Activated T-helper 1 cell treated with Interleukin-2 at 50 U/mL for 16 hours (primary cell): ENCODE measurements at places on chromosomes 5 and 9.

DNA sequence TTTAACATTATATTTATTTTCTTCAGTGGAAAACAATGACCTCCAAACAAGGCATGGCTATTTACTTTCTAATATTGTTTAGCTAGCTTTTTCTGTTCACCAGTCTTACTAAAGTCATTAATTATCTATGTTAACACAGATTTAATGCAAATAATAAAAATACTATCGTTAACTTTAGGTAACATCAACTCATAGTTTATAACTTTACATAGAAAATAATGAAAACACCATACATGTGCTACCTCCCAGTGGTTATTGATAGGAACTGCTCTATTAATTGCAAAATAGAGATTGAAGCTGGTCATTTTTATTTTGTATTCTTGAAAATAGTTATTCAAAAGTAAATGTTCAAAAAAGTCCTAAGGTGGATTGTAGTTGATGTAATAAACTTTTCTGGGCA, 78.3 kb upstream of the HCN1 start:
- no peak for DNase-seq

- DNase-seq: no peak
Observed at GRCh38 chr9:98303633-98304125, 48.2 kb upstream of the TBC1D2 start.

- DNase-seq: no peak
Observed at GRCh38 chr5:119171686-119172085, 100.8 kb downstream of the DMXL1 start.

GRCh38 chr5:137379555-137380286, 119.4 kb downstream of the SPOCK1 start:
- DNase-seq: no peak

- DNase-seq: no peak
Observed at GRCh38 chr9:137417161-137418021, 5.6 kb downstream of the EXD3 start.

DNA sequence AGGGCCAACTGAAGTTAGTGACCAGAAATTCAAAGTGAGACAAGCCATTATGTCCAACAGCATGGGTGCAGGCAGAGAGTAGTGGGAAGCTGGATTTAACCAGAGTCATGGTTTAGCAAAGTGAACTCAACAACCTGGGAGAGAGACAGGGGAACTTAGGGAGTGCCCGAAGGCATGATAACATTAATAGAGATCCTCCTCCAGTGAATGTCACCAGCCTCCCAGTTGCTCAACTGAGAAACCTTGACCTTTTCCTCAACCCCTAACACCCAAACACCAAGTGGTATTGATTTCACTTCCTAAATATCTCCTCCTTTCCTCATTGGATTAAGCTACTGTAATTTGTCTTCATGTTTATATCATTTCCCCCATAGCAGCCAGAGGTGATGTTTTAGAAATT, 42.6 kb downstream of the HMGCS1 start:
- no peak for DNase-seq

GRCh38 chr5:127976991-127977717, 106.4 kb upstream of the SLC12A2 start:
- DNase-seq: no peak

GRCh38 chr5:119445544-119445943, 6.8 kb upstream of the HSD17B4 start:
- no peak for DNase-seq

GRCh38 chr5:143354025-143354424, 49.5 kb downstream of the NR3C1 start:
- DNase-seq: no peak

- DNase-seq: no peak
Observed at GRCh38 chr5:172852490-172853354, 18.7 kb downstream of the ERGIC1 start.

GRCh38 chr9:32875242-32875641, 91.9 kb downstream of the TMEM215 start:
- no peak for DNase-seq

- no peak for DNase-seq
Observed at GRCh38 chr5:106649031-106649430, 1021.7 kb downstream of the EFNA5 start.

- no peak for DNase-seq
Observed at GRCh38 chr9:138098116-138098907, 220.7 kb downstream of the CACNA1B start.

- no peak for DNase-seq
Observed at GRCh38 chr9:34623374-34624235, 3.3 kb upstream of the DCTN3 start.

GRCh38 chr9:130894546-130894945, 2.1 kb downstream of the QRFP start:
- no peak for DNase-seq

DNA sequence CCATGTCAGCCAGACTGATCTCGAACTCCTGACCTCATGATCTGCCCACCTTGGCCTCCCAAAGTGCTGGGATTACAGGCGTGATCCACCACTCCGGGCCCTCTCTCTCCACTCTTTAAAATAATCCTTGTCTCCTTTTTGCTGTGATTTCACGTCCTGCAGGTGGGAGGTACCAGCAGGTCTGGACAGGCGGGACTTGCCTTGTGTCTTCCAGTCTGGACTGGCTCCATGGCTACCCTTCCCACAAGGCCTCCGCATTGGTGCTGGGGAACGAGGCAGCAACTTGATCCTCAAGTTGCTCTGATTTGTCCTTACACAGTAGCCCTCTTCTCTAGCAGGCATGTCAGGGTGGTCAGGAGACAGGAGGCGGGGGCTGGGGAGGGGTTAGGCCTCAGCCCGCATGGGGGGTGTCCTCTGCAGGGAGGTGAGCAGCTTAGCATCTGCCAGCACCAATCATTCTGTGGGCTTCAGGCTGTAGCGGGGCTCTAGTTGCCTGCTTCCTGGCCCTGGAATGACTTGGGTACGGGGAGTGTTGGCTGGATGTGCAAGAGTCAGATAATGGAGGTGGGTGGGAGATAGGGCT, 54.3 kb downstream of the TENT4A start:
- DNase-seq: no peak
